ENCODE measurements at places on chromosomes 6 and 20. TPM values are rescaled to one million over a fixed set of nuclear protein-coding genes. Genes with fewer than 3 reads are reported as not detected.

SDCBP2 gene
- 29.7 TPM for total RNA-seq

CST2 gene
- not detected for total RNA-seq

RAET1E gene
- not detected for total RNA-seq

DNA sequence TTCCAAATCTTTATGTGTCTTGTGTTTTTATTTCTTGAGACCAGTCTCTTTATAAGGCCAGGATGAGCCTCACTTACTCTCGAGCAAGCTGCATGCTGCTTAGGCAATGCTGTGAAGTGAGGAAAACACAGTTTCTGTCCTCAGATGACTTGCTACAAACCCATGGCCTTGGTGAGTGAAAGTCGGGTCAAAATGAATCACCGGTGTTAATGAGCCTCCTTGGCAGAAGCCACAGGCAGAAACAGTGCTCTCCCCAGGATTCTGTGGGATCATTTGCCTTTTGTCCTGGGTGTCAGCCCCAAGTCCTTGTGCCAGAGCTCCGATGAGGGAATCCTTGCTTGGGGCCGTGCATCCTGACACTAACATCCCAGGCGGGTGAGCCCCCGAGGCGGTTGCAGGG, 482.5 kb downstream of the QKI start:
- no peaks in the 10 kb centered on the region for H3K27me3 ChIP-seq
- no peaks in the 10 kb centered on the region for H3K36me3 ChIP-seq
- H3K4me3 ChIP-seq, result no peak overlapping the region
- H3K27ac ChIP-seq, result no peak overlapping the region

DNA sequence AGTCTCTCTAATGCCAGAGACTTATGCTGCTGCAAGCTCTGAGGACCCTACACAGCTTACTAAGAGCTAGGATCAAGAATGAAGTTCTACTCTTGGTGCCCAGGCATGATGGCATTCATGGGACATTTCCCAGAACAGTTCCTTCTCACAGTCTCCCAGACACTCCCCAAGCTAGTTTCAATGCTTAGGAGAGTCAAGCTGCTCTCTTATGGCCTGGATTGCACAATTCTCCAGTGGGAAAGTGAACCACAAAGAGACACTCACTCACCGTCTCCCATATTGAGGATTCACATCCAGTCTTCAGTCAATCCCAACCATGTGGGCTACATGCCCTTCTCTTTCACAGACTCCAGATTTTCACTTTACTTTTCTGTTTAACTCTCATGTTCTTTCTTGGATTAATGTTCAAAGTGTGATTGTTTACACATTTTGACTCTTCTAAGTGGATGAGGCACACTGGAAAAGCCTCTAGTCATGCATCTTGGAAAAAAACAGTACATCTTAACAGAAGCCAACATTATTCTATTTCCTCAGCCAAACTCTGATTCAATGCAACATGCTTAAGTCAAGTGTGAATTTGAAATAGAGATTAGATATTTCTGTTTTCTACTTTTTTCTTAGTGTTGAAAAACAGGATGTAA, 447.8 kb upstream of the BTBD3 start:
- H3K36me3 ChIP-seq, result no peaks in the 10 kb centered on the region
- H3K27ac ChIP-seq, result no peak overlapping the region
- DNase-seq, result no peak
- no peaks in the 10 kb centered on the region for H3K4me1 ChIP-seq

GRCh38 chr6:148681666-148682065, 65.2 kb upstream of the UST start:
- H3K27ac ChIP-seq, result no peak overlapping the region
- H3K36me3 ChIP-seq, result no peaks in the 10 kb centered on the region
- H3K4me1 ChIP-seq, result no peaks in the 10 kb centered on the region
- DNase-seq, result no peak

GRCh38 chr6:167575158-167575696, 250.3 kb downstream of the TTLL2 start:
- no peak overlapping the region for H3K4me3 ChIP-seq
- no peak for DNase-seq
- no peaks in the 10 kb centered on the region for H3K36me3 ChIP-seq
- H3K27me3 ChIP-seq, result no peaks in the 10 kb centered on the region

GRCh38 chr20:61815678-61816077, 250.0 kb downstream of the TAF4 start:
- no peaks in the 10 kb centered on the region for H3K27me3 ChIP-seq
- no peak overlapping the region for H3K4me3 ChIP-seq
- no peaks in the 10 kb centered on the region for H3K4me1 ChIP-seq

GRCh38 chr6:144416773-144417172, 131.6 kb downstream of the UTRN start:
- H3K4me1 ChIP-seq, result no peaks in the 10 kb centered on the region
- no peak overlapping the region for H3K4me3 ChIP-seq
- H3K27me3 ChIP-seq, result no peaks in the 10 kb centered on the region

GRCh38 chr6:45982280-45983036, 33.2 kb downstream of the CLIC5 start:
- H3K4me3 ChIP-seq, result no peak overlapping the region
- no peaks in the 10 kb centered on the region for H3K27me3 ChIP-seq
- no peaks in the 10 kb centered on the region for H3K4me1 ChIP-seq
- H3K27ac ChIP-seq, result no peak overlapping the region
- DNase-seq, result no peak
- no peaks in the 10 kb centered on the region for H3K36me3 ChIP-seq

GRCh38 chr6:69622230-69622629, 174.6 kb downstream of the LMBRD1 start:
- no peak for DNase-seq
- no peak overlapping the region for H3K4me3 ChIP-seq
- H3K27ac ChIP-seq, result no peak overlapping the region
- no peaks in the 10 kb centered on the region for H3K4me1 ChIP-seq
